ENCODE measurements at places on chromosomes 1 and 21. TPM values are rescaled to one million over a fixed set of nuclear protein-coding genes. Genes with fewer than 3 reads are reported as not detected.

Gene IL22RA1
- total RNA-seq = 0.05 TPM

Gene PRELP
- 0.05 TPM for total RNA-seq

Gene PGLYRP3
- total RNA-seq = not detected

Gene LIN9
- total RNA-seq = 3.4 TPM

Gene DDR2
- 1.2 TPM for total RNA-seq

Gene FLG2
- total RNA-seq = not detected

GRCh38 chr1:19122668-19123067, 87.4 kb downstream of the UBR4 start:
- no peak for DNase-seq

- no peak for DNase-seq
Observed at GRCh38 chr1:10881046-10881445, 84.6 kb upstream of the CASZ1 start.

DNA sequence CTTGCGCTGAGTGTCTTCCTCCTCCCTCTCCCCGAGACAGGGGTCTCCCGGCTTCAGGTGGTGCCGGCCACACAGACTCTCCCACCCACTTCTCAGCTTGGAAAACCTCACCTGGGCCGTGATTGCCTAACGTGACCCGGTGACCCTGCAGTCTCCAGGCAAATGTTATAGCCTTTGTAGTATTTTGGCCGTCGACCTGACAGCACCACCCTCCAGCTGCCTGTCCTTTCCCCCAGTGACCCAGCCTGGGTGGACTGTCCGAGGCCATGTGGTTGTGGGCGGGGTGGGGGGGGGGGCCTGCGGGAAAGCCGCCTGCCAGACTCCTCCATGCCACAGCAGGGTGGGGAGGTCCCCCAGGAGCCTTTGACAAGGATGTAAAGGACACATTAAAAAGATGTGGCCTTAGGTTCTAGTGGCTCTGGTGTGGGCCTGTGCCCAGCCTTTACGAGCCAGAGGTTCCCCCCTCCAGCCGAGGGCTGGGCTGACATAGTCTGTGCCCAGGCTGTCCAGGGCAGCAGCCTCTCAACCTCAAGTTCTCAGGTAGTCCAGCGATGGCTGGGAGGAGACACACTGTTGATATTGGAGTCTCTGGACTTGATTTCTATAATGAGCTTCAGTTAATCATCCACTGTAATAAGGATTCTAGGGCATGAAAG, 8.1 kb downstream of the TOR3A start:
- DNase-seq = no peak

DNA sequence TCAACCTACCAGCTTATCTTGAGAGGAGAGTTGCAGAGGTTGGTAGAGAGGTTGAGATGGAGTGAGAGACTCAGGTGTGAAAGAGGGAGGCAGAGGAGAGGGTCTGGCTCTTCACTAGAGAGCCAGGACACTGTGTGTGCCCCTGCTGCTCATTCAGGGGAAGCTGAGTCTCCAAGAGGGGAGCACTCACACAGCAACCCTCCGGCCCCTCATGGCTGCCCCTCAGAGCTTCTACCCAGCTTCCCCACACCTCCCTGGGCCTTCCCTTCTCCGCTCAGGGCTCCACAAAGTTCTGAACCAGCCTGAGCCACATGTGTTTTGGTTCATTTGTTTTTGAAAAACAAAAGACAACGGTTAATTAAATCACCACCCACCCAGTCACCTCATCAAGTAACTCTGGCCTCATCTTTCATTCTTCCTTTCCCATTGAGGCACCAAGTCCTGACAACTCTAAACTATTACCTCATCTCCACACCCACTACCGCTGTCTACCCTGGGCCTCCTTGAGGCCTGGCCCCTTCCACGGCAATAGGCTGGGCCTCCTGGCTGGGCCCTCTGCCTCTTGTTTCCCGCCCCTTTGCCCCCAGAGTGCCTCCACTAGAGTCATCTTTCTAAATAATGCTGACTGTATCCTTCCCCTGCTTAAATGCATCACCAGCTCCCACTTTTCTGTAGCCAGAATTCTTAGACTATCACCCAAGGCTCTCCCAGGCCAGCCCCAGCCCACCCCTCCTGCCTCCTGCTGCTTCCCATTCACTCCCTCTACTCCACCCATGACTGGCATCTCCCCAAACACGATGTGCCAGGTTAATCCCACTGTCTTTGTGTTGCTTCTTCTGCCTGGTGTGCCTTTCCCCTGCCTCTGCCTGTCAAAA, 33.0 kb downstream of the TNNT2 start:
- DNase-seq = no peak

- DNase-seq = no peak
Observed at GRCh38 chr21:43976661-43977060, 35.4 kb upstream of the TRAPPC10 start.

DNA sequence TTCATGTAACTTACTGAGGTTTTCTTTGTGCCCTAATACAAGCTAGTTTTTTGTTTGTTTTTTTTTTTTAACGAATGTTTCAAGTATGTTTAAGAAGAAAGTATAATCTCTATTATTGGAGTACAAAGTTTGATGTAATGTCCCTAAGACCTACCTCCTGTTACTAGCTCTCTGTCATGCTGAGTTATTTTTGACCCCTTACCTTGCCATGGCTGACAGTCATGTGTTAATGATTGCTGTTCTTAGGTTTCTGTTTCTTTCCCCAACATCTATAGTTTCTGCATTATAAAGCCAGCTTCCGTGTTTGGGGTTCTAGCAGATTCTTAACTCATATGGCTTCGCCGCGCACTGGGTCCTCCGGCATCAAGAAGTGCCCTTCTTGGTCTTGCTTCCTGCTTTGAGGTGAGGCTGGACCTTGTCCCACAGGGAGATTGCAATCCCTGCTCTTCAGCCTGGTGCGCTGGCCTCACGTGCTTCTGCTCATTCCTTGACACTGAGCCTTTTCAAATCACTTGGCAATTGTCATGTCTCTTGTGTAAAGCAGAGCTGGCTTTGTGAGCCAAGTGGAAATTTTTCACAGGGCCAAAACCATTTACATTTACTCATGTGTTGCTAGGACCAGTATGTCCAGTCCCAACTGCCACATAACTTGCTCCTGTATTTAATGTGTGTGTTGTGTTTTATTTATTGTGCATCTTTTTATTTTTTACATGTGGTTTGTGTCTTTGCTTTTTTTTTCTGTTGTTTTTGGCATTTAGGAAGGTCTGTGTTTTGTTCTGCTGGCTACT, 135.0 kb upstream of the COL6A1 start:
- peak; percentile 13 for DNase-seq

DNA sequence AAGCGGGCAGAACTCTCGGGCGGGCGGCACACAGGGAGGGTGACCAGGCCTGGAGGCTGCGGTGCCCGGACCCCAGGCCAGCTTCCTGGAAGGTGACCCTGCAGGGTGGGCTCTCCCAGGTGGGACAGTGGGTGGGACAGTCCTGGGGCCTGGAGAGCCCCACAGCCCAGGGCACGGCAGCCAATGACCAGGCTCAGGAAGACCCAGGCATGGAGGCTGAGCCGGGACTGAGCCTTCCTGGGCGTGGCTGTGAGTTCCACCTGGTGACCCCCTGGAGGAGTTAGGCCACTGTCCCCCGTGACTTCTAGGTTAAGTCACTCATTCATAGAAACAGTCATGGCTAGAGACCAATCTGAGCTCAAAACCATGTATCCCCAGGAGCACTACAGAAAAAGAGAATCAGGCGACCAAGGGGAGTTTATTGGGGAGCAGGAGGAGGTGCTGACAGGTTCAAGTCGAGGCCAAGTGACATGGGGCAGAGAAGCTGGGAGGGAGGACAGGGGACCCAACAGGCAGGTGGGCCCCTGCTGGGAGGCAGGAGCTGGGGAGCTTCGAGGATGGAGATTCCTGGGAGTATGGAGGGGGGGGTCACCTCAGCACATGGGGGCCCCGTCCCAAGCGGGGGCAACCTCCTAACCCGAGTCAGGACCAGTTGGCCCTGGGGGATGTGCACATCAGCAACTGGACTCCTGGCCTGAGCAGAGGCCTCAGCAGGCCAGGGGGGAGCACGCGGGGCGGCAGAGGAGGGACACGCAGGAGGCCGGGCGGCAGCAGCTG, 1.2 kb downstream of the KRTAP10-5 start:
- DNase-seq = no peak

DNA sequence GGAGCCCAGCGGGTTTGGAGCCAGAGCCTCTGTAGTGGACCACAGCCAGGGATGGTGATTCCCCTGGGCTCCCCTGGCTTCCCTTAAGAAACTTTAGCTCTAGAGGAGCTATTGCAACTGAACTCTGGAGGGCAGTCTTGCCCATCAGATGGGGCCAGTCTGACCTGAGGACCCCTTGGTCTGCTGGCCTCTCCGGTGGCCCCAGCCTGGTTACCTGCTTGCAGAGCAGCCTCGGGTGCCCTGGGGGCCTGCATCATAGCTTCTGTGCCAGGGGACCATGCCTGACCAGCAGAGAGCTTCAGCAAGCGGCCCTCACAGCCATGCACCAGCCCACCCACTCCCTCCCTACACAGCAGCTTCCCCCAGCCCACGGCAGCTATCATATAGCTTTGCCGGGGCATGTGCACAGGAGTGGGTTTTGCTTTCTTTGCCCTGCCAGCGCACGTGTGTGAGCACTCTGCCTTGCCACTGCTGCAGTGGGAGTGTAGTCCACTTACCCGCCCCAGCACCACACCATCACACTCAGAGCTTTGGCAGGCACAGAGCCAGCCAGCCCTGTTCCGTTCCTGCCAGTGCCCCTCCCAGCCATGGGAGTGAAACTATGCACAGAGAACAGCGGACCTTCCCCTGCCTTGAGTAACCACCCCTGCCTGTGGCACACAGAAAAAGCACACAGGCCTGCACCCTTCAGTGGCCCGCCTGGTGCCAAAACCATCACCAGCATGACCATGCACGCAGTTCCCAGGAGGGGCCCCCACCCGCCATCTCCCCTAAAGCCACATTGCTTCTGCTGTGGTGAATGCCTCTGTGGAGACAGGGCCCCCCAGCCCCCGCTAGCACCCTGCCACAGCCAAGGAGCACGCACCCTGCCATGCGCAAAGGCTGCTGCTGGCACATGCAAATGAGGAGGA, 442.9 kb upstream of the NEGR1 start:
- DNase-seq = no peak

DNA sequence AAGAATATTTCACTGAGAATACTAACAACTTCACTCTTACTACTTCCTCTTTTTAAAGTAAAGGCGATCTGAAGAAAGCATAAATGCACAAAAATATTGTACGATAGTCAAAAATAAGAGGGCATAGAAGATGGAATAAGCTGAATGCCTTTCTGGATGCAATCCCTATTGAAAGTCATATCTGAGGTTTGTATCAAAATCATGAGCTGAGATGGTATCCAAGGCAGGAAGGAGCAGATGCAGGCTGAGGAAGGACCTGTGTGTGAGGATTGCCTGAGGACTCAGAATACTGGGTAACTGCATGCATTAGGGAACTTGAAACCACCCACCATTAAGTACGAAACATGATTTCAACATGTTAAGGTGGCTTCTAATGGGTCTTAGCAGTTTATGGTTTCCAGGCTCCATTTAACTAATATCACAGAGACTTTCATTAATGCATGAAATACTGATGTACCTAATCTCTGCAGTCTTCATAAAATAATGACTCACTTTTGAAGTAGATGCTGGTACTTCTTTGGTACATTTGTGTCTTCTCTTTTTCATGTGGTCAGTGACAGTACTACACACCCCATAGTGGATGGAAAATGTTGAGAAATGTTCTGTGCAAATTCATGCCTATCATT, 29.6 kb upstream of the RGS1 start:
- no peak for DNase-seq

- no peak for DNase-seq
Observed at GRCh38 chr1:60936591-60937342, 145.6 kb upstream of the NFIA start.

Data from renal cortical epithelial cell (primary cell).